ENCODE measurements at places on chromosomes 7 and 10.

DNA sequence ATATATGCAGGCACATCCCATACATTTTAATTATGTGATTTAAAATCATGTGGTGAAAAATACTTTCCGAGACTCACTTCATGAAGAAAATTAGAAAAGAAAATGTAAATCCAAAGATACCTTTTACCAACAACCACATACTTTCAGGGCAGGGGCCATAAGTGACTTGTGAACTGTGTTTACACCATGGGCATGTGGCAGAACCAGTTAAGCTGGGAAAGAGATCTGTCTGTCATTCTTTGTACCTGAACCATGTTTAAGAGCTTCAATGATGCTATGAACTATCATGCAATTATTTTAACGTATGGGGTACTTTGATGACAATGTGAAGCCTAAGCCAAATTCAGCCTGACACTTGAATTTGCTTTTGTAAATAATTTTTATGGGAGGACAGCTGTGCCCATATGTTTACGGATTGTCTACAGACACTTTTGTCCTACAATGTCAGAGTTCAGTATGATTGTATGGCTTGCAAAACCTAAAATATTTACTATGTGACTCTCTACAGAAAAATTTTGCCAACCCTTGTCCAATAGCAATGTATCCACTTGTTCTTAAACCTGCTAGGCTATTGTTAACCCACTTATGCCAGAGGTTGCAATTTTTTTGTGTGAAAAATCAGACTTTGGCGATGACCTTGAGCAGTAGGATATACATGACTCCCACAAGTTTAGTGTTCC lies 654.6 kb downstream of the TNS3 start:
- no peak for DNase-seq

DNA sequence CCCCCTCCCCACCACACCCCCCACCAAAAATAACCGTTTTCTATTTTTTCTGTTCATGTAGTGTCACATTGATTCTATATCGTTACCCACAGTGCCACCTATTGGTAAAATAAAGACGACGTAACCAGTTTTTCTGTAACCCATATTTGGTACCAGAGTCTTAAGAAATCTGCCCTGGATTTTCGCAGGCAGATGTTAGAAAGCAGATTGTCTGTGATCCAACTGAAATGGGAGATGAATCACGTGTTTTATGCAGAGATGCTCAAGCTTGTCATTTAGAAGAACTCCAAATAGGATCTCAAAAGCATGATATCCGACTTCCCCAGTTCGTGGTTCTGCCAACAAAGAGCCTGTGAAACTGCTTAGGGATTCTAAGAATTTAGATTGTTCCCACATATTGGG lies 261.1 kb upstream of the CSTF2T start:
- peak; percentile 10 for DNase-seq

GRCh38 chr10:82402906-82403401 lies 528.0 kb downstream of the NRG3 start:
- no peak for DNase-seq

DNA sequence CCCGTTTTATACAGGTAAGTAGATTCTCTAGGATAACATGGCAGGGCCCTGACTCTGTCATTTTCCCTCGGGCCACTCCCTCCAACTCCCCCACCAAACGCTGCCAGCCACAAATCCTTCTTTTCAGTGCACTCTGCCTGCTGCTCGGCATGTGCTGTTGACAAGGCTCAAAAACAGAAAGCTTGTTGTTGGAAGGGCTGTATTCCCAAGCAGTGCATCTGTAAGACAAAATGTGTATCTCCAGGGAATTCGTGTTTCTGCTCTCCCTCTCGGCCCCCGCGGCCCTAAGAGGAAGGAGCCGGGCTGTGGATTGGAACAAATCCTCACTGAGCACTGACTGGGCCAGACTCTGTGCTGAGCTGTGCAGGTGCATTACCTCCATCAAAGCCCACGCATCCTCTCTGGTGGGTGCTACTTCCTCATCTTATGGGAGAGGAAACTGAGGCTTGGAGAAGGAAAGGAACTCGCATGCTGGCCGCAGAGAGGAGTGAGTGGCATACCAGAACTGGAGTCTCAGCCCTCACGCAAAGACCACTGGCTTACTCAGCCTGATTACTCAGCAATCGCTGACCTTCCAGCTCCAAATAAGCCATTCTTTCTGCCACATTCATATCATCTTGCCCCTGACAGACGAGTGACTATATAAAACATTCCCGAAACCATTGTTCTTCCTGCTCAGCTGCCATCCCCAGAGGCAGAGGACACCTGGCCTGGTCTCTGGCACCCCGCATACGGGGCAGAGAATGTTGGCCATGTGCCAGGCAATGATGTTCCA lies 33.5 kb upstream of the ENO4 start:
- DNase-seq, result peak; percentile 15

DNA sequence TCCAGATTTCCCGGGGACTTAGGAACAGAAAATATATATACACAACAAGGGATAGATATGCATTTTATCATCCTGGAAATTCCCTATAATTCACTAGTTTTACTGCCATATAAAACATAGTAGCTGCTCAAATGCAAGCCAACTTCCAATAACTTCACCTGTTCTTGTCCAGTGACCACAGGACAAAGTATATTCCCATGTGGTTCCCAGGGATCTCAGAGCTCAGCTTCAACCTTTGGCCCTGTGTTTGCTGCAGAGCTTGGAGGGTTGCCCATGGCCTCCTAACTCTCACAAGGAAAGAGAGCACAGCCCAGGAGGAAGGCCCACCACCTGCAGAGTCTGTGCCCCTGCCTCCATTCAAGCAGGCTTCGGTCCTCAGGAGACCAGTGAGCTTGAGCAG lies 4.5 kb upstream of the DRGX start:
- no peak for DNase-seq

GRCh38 chr10:12742771-12743170 lies 258.7 kb downstream of the CCDC3 start:
- no peak for DNase-seq

GRCh38 chr10:23069019-23069815 lies 26.2 kb upstream of the MSRB2 start:
- DNase-seq, result no peak

DNA sequence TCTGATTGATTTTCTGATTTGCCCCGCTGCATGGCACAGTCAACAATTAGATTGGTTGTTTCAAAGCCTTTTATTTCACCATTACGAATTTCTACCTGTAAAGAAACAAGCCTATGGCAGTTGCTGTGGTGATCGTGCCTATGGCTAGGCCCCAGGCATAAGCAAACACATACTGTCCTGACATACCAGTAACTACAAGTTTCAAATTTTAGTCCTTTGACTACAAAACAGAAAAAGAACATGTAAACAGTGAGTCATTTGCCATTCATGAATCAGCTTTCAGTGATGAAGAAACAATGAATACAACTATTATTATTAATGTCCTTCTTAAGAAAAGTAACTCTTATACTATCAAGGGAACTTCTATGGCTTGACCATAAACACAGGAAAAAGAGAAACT lies 168.0 kb upstream of the LRRN3 start:
- DNase-seq, result no peak

- DNase-seq, result no peak
Observed at GRCh38 chr7:44982535-44982923, 3.7 kb upstream of the MYO1G start.

GRCh38 chr7:13466874-13467547 lies 522.5 kb downstream of the ETV1 start:
- no peak for DNase-seq

All from HTR-8/SVneo (cell line).